ENCODE measurements at places on chromosomes 5 and 9. TPM values are rescaled to one million over a fixed set of nuclear protein-coding genes. Genes with fewer than 3 reads are reported as not detected.

- no peaks in the 10 kb centered on the region for H3K4me1 ChIP-seq
- H3K4me3 ChIP-seq: no peak overlapping the region
- H3K27ac ChIP-seq: no peak overlapping the region
- no peaks in the 10 kb centered on the region for H3K36me3 ChIP-seq
- no peaks in the 10 kb centered on the region for H3K27me3 ChIP-seq
These were observed 288.0 kb downstream of the ELAVL2 start for GRCh38 chr9:23538067-23538402.

- H3K4me3 ChIP-seq: no peak overlapping the region
- H3K27me3 ChIP-seq: no peaks in the 10 kb centered on the region
- H3K27ac ChIP-seq: no peak overlapping the region
- DNase-seq: no peak
- no peaks in the 10 kb centered on the region for H3K36me3 ChIP-seq
These were observed 16.5 kb downstream of the SH3TC2 start for GRCh38 chr5:149046196-149046829.

GRCh38 chr5:151584057-151584937 lies 6.8 kb downstream of the FAT2 start:
- H3K4me1 ChIP-seq: no peaks in the 10 kb centered on the region
- H3K36me3 ChIP-seq: no peaks in the 10 kb centered on the region
- no peak overlapping the region for H3K4me3 ChIP-seq
- no peaks in the 10 kb centered on the region for H3K27me3 ChIP-seq
- H3K27ac ChIP-seq: no peak overlapping the region

DNA sequence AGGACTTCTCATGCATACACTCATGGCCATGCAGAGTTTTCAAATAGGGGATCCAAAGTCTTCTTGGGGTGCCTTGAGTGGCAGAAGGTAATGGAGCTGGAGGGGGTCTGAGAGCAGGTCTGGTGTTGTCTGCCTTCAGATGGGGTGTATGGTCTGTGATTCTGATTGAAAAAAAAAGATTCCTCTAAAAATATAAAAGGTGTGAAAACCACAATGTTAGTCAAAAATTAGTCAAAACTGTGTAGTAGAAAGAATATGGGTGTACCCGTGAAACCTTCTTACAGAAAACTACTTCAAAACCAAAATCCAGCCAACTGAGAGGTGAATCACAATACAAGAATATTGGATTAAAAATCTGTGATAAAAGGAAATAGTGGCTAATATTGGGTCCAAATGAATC lies 20.1 kb downstream of the DOCK2 start:
- no peak overlapping the region for H3K27ac ChIP-seq
- no peaks in the 10 kb centered on the region for H3K27me3 ChIP-seq
- DNase-seq: no peak
- no peaks in the 10 kb centered on the region for H3K36me3 ChIP-seq

GRCh38 chr5:155598552-155598951 lies 585.0 kb downstream of the KIF4B start:
- no peak overlapping the region for H3K4me3 ChIP-seq
- no peak overlapping the region for H3K27ac ChIP-seq
- no peaks in the 10 kb centered on the region for H3K36me3 ChIP-seq
- no peaks in the 10 kb centered on the region for H3K4me1 ChIP-seq
- H3K27me3 ChIP-seq: no peaks in the 10 kb centered on the region

CYSTM1 gene
- total RNA-seq: 8.1 TPM

All from liver (tissue), 10 donors.